ENCODE measurements at places on chromosomes 2 and 18.

GRCh38 chr2:134460583-134460998, 206.7 kb downstream of the MGAT5 start:
- DNase-seq = peak; percentile 83

- no peak for DNase-seq
Measured at GRCh38 chr2:232053777-232054176, 92.3 kb downstream of the DIS3L2 start.

- peak; percentile 32 for DNase-seq
Measured at GRCh38 chr18:9055185-9055584, 47.3 kb upstream of the NDUFV2 start.

DNA sequence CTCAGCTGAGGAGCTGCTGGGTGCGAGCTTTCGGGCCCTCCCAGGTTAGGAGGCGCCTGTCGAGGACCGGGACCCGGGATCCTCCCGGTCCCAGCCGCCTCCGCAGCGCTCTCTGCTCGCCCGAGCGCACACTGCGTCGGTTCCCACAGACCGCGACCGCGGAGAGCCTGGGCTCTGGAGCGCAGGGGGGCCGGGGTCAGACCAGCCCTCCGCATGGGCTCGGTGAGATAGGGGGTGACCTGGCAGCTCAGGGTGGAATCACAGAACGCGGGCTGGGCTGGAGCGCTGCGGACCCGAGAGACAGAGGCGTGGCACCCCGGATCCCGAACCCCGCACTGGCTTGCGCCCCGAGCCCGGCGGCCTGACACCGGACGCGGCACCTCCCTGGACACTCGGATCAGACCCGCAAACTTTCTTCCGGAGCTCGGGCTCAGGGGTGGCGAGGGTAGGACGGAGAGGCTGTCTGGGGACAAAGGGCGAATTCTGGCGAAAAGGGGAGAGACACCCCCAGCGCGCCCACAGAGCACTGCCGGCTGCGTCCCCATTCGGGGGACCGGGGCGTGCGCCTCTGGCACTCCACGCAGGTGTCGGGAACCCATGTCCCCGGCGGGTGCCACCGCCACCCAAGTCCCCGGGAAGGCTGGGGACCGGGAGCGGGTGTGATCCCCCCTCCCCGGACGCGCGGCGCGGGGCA, 612 bp downstream of the DIPK1C start:
- no peak for DNase-seq

GRCh38 chr2:235539773-235540172, 45.9 kb downstream of the AGAP1 start:
- DNase-seq = no peak

- no peak for DNase-seq
Measured at GRCh38 chr18:48492880-48493279, 46.0 kb upstream of the CTIF start.

- no peak for DNase-seq
Measured at GRCh38 chr18:59993560-59993959, 93.8 kb downstream of the PMAIP1 start.

DNA sequence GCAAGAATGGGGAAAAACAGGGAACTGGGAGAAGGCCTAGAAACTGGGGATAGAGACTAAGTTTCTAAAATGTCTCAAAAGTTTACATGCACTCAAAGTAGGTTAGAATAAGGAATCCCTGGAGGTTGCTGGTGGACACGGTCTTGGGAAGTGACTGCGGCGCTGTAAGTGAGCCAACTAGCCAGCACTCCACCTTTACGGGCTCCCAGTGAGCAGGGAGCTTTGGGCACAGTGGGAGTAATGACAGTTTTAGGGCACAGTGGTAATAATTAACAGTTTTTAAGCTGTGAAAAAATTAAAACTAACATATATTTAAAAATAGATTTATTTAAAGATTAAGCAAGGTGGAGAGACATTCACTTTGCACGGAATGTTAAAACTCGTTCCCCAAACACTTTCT, 20.9 kb upstream of the CD302 start:
- DNase-seq = no peak

DNA sequence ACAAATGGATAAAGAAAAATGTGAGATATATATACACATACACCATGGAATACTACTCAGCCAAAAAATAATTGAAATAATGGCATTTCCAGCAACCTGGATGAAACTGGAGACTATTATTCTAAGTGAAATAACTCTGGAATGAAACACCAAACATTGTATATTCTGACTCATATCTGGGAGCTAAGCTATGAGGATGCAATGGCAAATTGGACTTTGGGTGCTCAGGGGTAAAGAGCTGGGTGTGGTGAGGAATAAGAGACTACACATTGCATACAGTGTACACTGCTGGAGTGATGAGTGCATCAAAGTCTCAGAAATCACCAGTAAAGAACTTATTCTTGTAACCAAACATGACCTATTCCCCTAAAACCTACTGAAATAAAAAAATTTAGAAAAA, 636.0 kb upstream of the LRATD1 start:
- no peak for DNase-seq

DNA sequence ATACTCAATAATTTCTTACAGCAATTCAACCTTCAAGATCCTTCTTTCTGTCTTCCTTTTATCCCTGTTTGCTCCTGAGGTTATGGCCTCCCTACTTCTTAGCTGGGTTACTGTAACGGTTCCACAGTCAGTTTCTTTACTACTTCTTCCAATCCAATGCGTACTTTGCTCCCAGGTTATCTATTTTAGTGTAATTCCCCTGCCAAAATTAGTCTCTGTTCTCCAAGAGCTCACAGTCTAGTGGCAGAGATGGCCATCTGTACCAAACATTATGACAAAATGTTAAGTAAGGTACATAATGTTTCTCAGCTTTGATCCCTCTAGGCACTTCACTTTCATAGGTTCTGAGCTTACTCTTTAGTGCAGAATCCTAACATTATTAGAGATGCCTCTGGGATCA, 85.0 kb upstream of the WDSUB1 start:
- no peak for DNase-seq

GRCh38 chr2:98458207-98458606, 13.5 kb downstream of the INPP4A start:
- no peak for DNase-seq

DNA sequence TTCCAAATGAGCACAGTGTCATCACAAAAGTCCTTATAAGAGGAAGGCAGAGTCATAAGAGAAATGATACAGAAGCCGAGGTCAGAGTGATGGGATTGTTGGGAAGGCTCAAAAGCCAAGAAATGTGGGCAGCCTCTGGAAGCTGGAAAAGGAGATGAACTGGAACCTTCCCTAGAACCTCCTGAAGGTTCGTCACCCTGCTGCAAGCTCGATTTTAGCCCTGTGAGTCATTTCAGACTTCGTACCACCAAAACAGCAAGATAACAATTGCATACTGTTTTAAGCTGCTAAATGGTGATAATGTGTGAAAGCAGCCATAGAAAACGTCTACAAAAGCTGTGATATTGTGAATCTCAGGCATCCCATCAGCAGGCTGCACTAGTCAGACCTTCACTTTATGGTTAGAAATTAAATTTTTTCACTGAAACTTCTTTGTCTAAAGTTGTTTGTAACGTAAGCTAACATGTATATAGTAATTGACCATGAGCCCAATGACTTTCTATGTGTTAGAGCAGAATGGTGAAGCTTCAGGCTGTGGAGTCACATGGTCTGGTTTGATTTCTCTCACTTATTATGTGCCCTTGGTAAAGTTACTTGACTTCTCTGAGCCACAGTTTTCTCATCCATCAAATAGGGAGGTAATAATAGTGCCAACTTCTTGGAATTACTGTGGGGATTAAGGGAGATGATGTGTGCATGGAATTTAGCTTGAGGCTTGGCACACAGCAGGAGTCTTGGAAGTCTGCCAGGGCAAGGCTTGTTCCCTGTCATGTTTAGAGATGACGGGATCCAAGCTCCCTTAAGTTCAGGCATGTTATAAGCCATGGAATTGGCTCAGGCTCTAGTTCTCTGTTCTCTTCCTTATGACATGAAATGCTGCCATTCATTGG, 132.0 kb upstream of the CCDC195 start:
- no peak for DNase-seq

- DNase-seq = no peak
Measured at GRCh38 chr18:60649842-60650536, 277.4 kb upstream of the MC4R start.

- DNase-seq = no peak
Measured at GRCh38 chr18:59744271-59744721, 47.1 kb upstream of the CCBE1 start.

DNA sequence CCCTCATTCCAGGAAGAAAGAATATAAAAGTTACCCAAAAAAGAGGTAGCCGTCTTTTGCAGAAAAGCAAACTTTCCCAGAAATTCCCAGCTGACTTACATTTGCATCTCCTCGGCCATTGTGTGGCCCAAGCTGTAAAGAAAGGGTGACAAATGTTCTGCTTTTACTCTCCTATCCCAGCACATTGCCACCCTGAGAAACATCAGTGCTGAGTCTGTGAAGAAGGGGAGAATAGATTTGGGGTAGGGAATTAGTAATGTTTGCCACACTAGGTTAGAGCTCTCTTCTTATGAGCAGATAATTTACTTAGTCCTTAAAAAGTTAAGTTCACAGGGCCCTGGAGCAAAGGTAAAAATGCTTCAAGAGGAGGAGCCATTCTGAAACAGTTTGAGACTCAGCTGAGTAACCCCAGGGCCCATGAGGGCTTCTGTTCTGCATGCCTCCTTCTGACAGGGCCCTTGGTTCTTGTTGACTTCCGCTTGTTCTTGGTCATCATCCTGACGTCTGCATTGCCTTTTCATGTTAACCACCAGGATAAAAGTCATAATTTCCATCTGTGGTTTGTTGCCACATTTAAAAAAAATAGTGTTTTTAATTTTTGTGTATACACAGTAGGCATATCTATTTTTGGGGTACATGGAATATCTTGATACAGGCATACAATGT, 550.7 kb downstream of the RNF144A start:
- no peak for DNase-seq

DNA sequence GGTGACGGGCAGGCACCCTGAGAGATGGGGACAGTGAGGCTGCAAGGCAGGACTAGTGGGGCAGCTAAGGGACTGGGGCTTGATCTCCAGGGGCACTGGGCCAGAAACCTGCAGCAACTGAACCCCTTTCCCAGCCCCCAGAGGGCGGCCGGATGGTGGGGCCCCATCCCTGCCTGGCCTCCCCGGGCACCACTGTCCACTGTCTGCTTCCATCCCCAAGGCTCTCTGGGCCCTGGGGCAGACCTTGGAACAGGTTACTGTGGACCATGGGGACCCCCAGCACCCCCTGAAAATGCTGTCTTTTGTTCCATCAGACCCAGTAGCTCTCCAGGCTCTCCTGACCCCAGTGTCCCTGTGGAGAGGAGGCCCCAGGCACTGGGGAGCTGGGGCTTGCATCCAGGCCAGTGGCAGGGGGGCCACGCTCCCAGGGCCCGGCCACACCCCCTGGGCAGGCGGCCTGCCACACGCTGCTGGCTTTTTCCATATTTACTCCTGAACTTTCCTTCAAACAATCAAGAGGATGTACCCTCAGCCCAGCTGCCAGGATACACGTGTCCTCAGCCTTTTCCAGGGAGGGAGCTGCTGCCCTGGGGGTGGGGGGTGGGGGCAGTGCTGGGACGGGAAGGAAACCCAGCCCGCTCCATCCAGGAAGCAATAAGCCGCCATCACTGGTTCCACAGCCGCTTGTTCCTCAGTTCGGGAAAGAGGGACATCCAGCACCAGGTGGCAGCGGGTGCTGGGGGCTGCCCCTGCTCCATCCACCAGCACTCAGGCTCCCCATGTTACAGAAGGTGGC, 102.3 kb upstream of the ODC1 start:
- no peak for DNase-seq

- DNase-seq = no peak
Measured at GRCh38 chr2:162211732-162212131, 31.5 kb downstream of the FAP start.

DNA sequence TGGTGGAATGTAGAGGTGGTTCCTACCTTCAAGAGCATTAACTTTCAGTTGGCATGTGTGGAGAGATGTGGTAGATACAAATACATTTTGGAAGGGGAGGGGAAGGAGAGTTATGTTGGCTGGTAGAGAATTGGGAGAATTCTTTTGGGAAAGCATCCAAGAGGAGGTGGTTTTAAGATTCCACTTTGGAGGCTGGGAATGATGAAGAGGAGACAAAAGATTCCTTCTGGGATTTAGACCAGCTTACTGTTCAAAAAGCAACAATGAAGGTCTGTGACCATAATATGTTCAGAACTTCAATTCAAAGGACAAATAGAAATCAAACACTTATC, 120.8 kb upstream of the FOSL2 start:
- DNase-seq = no peak

DNA sequence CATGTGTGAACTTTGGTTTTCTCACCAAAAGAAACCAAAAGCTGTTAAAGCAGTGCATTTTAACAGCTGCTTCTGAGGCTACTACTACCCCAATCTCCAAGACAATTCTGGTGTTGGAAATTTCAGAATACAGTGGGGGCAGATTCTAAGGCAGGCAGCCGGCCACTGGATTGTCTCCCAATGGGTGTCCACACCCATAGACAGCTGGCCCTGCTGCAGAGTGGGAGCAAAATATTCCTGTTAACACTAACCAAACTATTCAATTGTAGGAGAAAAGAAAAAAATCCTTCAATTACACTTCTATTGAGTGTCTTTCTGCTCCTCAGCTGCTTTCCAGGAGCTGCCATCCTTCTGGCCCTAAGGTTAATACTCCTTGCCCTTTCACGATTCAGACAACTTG, 223.7 kb downstream of the ALK start:
- DNase-seq = no peak

DNA sequence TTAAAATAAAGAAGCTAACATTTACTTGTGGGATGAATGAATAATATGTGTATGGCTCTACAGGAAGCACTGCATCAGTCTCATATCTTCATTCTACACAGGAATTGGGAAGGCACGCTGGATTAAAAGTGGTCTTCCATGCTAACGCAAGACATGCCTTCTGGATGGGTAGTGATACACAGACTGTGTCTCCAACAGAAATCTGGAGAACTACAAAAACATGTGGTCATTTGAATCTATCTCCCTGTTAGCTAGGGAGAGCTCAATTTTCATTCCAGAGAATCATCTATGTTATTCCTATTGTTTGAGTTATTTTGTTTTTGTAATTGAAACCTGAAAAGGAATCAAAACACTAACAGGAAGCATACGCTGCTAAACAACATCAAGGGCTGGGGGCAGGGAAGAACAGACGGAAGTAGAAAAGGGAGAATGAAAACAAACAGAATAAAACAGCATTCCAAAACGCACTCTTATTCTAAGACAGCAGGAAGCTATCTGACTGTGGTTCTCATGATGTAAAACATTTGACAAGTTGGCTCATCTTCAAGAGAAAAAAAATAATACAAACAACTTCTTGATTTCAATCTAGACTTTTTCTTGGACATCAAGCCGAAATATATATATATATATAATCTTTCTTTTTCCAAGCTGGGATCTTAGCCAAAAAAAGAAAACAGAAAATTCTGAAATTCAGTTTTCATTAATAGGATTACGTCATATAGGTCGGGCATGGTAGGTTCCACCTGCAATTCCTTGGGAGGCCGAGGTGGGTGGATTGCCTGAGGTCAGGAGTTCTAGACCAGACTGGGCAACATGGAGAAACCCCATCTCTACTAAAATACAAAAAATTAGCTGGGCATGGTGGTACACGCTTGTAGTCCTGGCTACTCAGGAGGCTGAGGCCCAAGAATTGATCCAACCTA, 31.5 kb upstream of the ASNSD1 start:
- DNase-seq = no peak

- DNase-seq = no peak
Measured at GRCh38 chr2:95056461-95057459, 31.3 kb downstream of the MAL start.
